ENCODE measurements at places on chromosomes 2 and 18.
A peak's percentile ranks its signal among the peaks of the same experiment; 100 is the strongest.

GRCh38 chr2:67526283-67526682 is 129.2 kb downstream of the ETAA1 start:
- no peak for DNase-seq

DNA sequence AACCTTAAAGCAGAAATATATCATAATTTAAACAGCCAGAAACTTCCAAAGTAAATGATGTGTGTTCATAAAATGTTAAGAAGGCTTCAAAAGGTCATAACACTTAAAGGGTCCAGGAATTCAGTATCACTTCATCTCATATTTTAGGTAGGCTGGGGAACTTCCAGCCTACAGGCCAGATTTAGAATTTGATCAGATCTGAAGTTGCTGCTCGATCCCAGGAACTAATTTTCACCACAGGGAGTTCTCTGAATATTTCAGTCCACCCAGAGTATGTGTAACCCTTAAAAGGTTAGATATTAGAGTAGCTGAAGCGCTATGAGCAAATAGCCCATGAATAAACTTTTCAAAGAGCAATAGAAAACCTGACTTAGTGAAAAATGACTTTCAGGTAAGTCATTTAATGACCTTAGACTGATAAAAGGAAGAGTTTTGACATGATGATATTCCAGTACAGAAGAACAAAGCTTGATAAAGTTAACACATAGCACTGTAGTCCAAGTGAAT is 1.7 kb downstream of the WIPF1 start:
- DNase-seq, result no peak

GRCh38 chr2:3041841-3042600 is 335.6 kb downstream of the EIPR1 start:
- peak; percentile 22 for DNase-seq

DNA sequence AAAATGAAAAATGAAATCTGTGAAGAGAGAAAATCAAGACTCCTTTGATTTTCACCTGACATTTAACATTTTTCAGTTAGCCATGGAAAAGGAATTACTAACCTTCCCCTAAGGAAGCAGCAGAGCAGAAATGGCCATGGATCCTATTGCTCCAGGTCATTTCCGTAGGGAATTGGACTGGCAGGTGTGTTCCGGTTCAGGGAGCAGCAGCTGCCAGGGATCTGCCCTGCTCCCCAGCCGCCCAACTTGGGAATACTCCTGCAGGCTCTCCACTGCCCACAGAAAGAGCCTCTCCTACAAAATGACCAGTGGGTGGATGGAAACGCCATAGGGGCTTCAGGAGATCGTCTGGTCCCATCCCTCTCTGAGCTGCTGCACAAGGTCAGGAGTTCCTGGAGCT is 86.0 kb upstream of the MAPK4 start:
- peak; percentile 31 for DNase-seq

GRCh38 chr2:111135910-111136297 is 15.2 kb downstream of the BCL2L11 start:
- no peak for DNase-seq

- DNase-seq, result no peak
These were observed 194.1 kb downstream of the SMAD7 start for GRCh38 chr18:48756511-48757226.

DNA sequence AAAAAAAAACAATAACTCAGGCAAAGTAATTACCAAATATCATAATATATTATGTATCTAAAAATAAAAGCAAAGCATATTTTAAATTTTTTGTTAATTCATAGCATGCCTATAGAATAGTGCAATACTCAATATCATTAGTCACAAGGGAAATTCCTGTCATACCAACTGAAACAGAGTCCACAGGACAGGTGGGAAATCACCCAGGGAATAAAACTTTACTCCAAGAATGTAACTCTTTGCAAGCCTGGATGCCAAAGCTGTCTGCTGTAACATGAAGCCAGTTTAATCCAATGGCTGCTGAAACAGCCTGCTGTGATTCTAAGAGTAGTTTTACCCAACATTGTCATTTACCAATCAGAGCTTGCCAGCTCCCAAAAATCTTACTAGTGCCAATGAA is 40.0 kb upstream of the SULT1C3 start:
- no peak for DNase-seq

DNA sequence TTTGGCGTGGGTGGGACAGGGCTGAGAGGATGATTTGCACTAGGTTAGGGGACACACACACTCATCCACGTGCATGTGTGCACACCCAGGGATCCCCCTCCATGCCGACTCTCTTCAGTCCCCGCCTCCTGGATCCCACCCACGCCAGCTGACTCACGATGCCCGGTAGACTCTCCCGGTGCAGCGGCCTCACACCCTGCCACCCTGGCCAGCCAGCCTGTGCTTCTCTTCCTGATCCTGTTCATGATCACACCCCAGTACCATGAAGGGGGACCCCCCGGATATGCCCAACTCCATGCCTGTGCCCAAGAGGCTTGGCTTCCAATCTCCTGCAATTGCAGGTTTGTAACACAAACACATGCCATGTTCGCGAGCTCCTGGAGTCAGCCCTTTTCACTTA is 157.8 kb upstream of the HDAC4 start:
- DNase-seq, result no peak

DNA sequence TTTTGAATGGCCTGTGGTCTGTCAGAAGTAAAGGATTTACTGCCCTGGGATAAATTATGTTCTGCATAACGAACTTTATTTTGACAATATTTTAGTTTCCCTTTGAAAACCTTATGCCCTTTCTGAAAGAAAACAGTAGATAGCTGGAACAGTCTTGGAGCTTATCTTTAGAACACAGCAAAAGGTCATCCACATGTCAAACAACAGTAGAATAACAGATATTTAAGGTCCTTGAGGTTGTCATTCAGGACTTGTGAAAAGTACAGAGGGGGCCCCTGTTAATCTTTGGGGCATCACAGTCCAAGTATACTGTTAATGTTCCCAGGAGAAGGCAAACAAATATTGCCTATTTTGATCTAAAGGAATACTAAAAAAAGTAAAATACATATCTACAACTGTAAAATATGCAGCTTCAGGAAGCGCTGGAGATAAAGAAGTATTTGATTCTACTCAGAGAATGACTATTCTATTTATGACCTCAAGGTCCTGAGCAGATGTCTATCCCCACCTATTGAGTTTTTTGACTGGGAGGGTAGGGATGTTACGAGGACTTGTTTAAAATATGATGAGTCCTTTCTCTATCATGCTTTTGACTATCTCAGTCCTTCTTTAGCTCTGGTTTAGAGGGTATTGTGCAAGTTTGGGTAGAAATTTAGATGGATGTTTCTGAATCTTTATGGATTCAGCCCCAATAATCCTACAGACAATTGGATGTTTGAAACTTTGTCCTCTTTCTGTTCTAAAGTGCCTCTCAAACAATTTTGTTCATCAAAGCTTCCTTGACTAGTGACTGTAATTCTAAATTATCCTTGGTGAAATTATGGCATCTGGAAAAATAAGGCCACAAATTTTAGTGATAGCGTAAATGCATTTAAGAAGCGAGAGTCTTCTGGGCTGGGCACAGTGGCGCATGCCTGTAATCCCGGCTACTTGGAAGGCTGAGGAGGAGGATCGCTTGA is 25.1 kb upstream of the TMEM214 start:
- DNase-seq, result no peak

- no peak for DNase-seq
These were observed 116.1 kb downstream of the NFATC1 start for GRCh38 chr18:79511671-79512301.

DNA sequence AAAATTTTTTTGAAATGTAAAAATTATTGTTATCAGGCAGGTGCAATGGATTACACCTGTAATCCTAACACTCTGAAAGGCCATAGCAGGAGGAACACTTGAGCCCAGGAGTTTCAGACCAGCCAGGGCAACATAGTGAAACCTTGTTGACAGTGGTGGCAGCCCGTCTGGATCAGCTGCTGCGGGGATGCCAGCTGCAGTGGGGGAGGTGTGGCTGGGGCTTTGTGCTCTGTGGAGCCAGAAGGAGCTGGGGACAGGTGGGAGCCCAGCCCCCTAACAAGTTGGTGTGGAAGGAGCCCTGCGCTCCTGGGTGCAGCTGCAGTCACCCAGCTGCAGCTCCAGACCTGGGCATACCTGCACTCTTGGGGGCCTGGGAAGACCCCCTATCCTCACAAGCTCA is 182.4 kb upstream of the MC4R start:
- DNase-seq, result no peak

- DNase-seq, result no peak
These were observed 265.3 kb downstream of the TWIST2 start for GRCh38 chr2:239113171-239113570.

DNA sequence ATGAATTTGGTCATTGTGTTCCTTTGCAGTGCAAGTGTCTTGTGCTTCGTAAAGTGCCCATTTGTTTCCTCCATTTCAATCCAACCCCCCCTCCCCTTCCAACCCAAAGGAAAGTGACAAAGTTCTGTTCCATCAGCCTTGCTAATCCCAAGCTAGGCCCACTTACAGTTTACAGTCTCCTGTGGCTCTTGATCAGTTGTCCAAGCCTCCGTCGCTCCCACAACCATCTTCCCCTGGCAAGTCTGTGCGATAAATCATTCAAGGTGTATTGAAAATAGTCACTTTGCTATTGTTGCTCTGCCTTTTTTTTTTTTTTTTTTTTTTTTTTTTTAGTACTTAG is 6.5 kb downstream of the POU3F3 start:
- DNase-seq, result peak; percentile 50

DNA sequence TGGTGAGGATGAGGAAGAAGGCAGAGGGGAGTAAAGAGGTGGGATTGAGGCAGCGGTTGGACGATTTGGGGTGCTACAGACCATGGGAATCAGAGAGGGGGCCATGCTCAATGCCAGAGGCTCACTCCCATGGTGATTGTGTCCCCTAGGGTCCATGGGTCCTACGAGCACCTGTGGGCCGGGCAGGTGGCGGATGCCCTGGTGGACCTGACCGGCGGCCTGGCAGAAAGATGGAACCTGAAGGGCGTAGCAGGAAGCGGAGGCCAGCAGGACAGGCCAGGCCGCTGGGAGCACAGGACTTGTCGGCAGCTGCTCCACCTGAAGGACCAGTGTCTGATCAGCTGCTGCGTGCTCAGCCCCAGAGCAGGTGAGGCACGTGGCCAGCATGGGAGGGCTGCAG is 5.2 kb downstream of the CAPN10 start:
- no peak for DNase-seq

- peak; percentile 30 for DNase-seq
These were observed 77.7 kb upstream of the APCDD1 start for GRCh38 chr18:10376731-10377130.

GRCh38 chr18:2974731-2975130 is 38.2 kb downstream of the LPIN2 start:
- no peak for DNase-seq
